NAMALWA (cell line): ENCODE measurements at places on chromosomes 6 and 20.
A peak's percentile ranks its signal among the peaks of the same experiment; 100 is the strongest.

- DNase-seq: no peak
Observed at GRCh38 chr6:119129968-119130484, 51.6 kb upstream of the FAM184A start.

DNA sequence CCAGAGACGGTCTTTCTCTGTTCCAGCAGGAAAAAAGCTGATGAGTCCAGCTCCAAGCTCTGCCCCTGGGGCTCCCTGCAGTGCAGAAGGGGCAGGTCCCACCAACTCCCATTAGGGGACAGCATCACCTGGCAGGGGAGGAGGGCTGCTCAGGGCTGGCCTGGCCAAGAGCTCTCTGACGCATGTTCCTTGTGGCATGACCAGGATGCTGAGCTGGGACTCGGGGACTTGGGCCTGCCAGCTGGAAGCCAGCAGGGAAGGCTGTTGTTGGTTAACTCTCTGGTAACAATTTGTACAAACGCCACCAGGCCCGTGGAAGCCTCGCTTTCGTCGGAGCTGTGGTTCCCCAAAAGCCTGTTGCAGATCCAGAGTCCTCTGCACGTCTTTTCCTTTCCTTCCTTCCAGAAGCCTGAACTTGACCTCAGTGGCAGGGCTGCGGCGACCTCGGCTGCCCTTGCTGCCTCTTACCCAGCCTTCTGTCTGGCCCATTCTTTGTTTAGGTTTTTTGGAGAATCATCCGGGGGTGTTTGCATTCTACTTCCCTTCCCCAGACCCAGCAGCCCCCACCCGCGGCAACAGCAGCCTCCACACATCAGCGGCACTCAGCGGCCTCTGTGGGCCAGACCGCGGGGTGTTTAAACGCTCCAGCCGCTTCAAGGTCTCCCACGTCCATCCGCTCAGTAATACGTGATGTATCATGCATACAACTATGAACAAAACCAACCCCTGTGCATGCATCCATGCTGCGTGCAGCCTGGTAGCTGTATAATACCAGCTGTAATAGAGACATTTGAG, 63.3 kb downstream of the GNAS-AS1 start:
- DNase-seq: no peak

- DNase-seq: no peak
Observed at GRCh38 chr20:4688305-4688704, 33.4 kb upstream of the PRND start.

GRCh38 chr20:32040142-32040953, 11.7 kb upstream of the HCK start:
- DNase-seq: peak; percentile 84
